DMS79 (cell line): ENCODE measurements at places on chromosomes 3 and 15.
A peak's percentile ranks its signal among the peaks of the same experiment; 100 is the strongest.

- no peak for DNase-seq
These were observed 16.8 kb downstream of the NOX5 start for GRCh38 chr15:69031013-69032001.

DNA sequence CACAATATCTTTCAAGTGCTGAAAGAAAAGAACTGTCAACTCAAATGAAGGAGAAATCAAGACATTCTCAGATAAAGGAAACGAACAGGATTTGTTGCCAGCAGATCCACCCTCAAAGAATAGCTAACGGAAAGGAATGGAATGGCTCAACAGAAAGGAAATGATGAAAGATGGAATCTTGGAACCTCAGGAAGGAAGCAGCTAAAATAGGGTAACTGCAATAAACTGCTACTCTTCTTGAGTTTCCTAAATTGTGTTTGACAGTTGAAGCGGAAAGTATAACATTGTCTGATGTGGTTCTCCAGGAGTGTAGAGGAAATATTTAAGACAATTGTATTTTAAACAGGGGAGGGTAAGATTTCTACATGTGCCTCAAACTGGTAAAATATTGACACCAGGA is 22.0 kb downstream of the PRR23E start:
- DNase-seq, result no peak

- DNase-seq, result no peak
These were observed 487.4 kb downstream of the FGF12 start for GRCh38 chr3:192239956-192240355.

DNA sequence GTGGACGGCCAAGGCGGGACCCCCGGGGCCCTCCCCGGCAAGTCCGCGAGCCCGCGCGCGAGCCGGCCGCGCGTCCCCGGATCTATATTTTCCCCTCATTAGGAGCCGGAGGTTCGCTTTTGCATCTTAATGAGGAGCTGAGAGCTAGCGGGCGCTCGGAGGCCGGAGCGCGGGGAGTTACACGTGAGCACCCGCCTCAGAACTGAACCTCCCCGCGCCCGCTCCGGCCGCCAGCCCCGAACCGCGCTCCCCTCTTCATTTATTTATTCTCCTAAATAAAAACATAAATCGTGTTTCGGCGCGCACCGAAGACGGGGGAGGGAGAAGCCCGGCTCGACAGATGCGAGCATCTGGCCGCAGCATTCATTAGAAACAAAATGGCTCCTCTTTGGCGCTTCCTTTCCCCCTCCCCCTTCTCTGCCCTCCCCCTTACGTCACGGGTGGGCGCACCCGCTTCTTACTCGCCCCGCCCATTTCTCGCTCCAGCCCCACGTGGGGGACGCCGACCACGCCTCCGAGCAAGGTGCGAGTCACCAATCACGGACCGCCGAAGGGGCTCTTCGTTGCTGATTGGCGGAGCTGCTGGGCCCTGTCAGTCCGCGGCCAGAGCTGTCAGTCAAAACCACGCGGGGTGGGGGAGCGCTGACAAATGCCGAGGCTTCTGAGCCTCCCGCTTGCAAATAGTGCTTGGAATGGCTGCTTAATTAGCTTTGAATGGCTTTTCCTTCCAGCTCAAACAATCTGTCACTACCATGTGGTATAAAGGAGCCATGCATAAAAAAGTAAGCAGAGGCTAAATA is 1.6 kb upstream of the TLE3 start:
- peak; percentile 88 for DNase-seq

DNA sequence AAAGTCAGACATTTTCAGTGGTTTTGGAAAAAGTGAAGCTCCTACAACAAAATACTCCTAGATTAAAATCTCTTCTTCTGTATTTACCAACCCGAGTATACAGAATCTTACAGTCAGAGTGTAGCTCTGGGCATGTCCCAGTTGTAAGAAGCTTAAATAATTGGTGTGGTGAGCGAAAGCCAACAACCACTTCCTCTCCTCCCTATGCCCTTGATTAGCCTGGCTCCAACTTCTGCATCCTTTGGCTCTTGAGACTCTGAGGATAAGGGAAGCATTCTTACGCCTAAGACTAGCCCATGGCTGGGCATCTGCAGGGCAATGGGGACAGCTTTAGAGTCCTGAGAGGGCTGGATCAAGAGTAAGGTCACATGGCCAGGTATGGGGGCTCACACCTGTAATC is 25.5 kb downstream of the RFT1 start:
- no peak for DNase-seq

GRCh38 chr3:107407355-107407754 is 30.1 kb downstream of the CCDC54 start:
- DNase-seq, result no peak

DNA sequence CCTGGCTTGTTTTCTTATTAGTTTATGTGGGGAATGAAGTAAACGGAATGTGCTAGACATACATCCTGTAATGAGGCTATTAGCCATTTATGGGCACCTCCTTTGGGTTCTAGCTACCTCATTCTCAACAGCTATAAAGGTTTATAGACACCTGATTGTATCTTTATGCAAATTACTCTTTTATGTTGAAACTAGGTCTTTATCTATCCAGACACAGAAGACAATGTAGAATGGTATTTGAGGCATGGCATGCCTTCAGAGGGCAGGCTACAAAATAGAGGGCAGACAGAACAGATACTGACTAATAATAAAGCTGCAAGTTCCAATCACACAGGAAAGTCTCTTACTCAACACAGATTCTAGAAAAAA is 27.1 kb downstream of the TBC1D2B start:
- DNase-seq, result no peak

GRCh38 chr3:148682997-148683396 is 14.7 kb upstream of the AGTR1 start:
- no peak for DNase-seq

- DNase-seq, result no peak
These were observed 6.1 kb upstream of the HHATL start for GRCh38 chr3:42708611-42709151.

DNA sequence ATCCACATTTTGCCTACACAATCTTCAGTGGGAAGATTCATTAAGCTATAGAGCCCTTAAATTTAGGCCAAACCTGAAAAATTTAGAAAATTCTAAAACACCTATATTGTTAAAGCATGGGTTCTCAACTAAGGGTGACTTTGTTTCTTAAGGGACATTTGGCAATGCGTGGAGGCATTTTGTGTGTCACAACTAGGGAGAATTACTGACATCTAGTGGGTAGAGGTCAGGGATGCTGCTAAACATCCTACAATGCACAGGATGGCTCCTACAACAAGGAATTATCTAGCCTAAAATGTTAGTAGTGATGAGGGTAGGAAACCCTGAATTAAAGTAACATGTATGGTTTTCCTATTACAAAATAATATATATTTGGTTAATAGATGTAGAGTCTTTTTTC is 55.8 kb downstream of the TBC1D5 start:
- DNase-seq, result no peak

GRCh38 chr15:97909291-97909891 is 51.1 kb upstream of the ARRDC4 start:
- DNase-seq, result no peak

DNA sequence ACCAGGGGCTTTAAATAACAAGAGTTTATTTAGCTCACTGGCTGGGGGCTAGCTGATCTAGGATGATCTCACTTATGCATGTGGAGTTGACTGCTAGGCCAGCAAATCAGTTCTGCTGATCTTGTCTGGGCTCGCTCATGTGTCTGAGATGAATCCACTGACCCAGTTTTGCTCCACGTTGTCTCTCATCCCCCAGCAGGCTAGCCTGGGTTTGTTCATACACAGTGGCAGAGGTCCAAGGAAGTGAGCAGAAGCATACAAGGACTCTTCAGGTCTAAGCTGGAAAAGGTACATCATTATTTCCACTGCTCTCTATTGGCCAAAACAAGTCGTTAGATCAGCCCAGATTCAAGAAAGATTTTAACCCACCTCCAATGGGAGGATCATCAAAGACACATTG is 238.0 kb downstream of the PLCL2 start:
- no peak for DNase-seq

DNA sequence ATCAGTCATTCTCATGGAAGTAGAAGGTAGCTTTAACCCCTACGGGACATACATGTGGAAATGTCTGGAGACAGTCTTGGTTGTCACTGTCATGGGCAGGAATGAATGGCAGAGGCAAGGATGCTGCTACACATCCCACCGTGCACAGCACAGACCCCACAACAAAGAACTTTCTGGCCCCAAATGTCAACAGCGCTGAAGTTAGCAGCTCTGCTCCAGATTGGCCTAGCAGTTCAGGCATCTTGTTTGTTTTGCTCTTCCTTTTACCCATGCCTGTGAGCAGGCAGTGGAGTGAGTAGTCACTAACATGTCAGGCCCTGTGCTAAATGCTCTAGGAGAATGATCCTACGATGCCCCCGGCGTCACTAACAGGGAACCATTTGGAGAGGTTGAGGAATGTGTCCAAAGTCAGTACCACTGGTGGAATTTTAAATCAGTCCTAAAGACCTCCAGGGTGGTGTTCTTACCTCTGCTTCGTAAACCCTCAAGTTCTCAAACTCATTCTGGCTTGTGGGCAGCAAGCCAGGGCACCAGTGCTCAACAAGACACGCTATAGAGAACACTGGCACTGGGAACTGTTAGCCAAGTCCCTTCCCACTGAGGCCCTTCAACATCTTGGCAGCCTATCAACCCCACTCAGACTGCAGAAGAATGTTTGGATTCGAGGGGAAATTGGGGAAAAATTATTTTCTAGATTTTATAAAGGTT is 142.2 kb downstream of the FOXP1 start:
- peak; percentile 50 for DNase-seq

- DNase-seq, result no peak
These were observed 96.8 kb downstream of the BDH1 start for GRCh38 chr3:197458906-197459470.

DNA sequence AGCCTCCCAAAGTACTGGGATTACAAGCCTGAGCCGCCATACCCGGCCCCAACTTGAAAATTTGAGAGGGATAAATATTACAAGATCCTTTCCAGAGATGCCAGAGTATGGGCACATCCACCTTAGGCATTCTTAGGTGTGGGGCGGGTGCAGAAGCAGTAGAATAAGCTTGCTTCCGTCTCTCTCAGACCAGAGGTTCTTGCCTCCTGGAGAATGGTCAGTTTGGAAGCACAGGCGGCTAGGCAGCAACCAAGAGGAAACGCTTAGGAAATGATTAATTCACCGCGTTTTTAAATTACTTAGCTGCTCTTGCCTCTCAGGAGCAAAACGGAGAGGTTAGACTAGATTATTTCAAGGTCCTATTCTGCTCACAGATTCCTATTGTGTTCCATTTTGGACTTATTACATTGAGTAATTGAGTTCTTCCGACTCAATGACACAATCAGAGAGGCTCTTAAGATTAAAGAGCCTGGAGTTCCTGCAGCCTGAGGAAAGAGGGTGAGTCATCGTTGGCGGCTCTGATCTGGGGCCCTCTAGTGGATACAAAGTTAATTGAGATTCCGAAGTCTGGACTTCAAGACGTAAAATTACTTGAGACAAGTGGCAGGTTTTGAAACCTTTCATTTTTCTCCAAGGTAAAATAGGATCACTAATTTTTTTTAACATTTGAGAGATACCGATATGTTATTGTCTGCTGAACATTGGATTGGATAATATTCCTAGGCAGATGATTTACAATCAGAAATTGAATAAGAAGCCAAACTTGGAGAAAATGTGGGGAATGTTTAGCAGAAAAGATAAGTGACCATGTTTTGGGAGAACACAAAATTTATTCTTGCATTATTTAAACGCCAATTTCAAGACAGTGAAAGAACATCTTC is 5.8 kb upstream of the TOPAZ1 start:
- DNase-seq, result peak; percentile 62

- no peak for DNase-seq
These were observed 52.2 kb downstream of the ABI3BP start for GRCh38 chr3:100941041-100941440.

DNA sequence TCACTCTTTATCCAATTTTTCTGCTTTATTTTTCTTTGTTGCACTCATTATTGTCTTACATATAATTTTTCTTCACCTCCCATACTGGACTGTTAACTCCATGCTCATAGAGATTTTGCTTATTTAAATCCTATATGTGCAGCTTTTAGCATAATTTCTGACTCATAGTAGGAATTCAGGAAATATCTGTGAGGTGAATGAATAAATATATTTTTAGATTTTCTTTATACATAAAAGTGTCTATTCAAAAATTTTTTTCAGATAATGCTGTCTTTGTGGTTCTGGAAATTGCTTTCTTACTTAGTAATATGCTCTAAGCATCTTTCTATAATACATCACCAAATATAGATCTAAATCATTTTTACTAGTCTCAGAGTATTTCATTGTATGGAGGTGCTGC is 191.8 kb upstream of the SUCLG2 start:
- no peak for DNase-seq

- DNase-seq, result no peak
These were observed 3.1 kb upstream of the MECOM start for GRCh38 chr3:169666376-169667165.

GRCh38 chr15:64842986-64843561 is 1.4 kb downstream of the PLEKHO2 start:
- no peak for DNase-seq

GRCh38 chr15:48103647-48104046 is 17.1 kb upstream of the SLC24A5 start:
- no peak for DNase-seq

DNA sequence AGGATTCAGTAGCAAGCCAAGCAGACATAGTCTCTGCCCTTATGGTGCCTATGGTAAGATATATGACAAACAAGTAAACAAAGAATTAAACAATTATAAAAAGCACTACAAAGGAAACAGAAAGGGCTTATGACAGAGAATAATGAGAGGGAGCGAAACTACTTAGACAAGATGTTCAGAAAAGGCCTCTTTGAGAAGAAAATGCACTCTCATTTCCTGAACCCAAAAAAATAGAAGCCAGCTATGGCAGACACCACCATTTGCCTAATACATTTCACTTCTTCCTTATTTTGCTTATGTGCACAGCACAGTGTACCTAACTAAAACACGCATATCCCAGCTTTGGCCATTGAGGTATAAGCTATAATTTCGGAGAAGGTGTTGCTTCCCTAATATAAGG is 465.5 kb upstream of the PPP2R3A start:
- DNase-seq, result no peak

GRCh38 chr3:74127256-74127655 is 487.2 kb downstream of the CNTN3 start:
- no peak for DNase-seq

DNA sequence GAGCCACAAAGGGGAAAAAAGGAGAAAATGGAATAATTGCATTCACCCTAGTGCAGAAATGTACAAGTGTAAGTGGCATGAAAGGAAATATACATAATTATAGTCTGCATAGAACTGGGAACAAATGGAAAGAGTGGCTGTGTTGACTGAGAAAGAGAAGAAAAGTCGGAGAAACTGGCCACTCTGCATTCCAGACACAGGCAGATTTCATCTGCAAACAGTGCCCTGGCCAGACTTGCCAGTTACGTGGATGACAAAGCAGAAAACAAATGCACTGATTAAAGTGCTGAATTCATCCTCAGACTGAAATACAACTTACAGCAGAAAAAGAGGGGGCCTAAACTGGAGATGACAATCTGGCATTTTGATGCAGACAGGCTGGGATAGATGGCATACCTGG is 129.8 kb downstream of the FGF12 start:
- DNase-seq, result no peak
